NCI-H446 (cell line): ENCODE measurements at places on chromosomes 5 and 9.

GRCh38 chr9:90925581-90926257, 124.1 kb downstream of the SYK start:
- DNase-seq, result no peak

GRCh38 chr5:542319-543311, 18.4 kb upstream of the SLC9A3 start:
- DNase-seq, result no peak

DNA sequence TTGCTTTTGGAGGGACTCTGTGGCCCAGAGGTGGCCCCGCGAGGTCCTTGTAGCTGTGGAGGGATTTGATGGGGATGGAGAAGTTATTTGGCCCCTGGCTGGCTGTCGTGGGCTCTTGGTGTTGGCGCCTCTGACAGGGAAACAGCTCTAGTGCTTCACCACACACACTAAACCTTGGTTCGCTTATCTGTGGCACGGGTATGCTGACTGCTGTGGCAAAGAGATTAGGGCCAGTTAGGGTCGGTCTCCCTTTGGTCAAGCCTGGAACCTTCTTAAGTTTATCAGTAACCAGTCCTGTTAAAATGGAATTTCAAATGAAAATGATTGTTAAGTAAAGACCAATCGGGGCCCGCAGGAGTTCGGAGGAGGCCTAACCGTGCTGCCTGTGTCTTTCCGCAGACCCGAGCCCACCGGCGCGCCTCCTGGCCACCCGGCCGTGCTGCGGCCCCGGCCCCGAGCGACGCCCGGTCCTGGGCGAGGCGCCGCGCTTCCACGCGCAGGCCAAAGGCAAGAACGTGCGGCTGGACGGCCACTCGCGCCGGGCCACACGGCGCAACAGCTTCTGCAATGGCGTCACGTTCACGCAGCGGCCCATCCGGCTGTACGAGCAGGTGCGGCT, 28.4 kb downstream of the NEURL1B start:
- no peak for DNase-seq

GRCh38 chr5:112467485-112467884, 48.4 kb upstream of the EPB41L4A start:
- DNase-seq, result no peak

GRCh38 chr9:110308633-110309038, 29.0 kb downstream of the TXNDC8 start:
- DNase-seq, result no peak

GRCh38 chr5:124410539-124411488, 335.6 kb downstream of the ZNF608 start:
- DNase-seq, result no peak

DNA sequence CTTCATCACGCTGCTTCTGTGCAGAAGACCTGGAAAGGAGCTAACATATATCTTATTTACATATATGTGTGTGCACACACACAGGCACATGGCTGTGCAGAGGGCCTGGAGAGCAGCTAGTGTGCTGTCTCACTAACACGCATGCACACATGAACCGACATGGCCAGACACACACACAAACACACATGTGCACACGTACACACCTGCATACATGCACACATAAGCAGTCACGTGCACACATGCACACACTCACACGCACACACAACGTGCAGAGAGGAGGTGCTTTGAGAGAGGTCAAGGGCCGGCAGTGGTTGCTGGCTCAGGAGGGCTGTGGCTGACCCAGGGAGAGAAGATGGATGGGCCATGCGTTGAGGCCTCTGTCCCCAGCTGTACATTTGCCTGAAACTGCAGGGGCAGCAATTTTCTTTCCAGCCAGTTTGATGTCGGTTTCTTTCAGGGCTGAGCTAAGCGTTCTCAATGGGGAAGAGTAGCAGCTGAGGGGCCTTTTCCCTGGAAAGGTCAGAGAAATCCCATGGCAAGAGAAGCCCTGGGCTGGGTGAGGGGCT, 66.7 kb downstream of the OLFM1 start:
- no peak for DNase-seq

DNA sequence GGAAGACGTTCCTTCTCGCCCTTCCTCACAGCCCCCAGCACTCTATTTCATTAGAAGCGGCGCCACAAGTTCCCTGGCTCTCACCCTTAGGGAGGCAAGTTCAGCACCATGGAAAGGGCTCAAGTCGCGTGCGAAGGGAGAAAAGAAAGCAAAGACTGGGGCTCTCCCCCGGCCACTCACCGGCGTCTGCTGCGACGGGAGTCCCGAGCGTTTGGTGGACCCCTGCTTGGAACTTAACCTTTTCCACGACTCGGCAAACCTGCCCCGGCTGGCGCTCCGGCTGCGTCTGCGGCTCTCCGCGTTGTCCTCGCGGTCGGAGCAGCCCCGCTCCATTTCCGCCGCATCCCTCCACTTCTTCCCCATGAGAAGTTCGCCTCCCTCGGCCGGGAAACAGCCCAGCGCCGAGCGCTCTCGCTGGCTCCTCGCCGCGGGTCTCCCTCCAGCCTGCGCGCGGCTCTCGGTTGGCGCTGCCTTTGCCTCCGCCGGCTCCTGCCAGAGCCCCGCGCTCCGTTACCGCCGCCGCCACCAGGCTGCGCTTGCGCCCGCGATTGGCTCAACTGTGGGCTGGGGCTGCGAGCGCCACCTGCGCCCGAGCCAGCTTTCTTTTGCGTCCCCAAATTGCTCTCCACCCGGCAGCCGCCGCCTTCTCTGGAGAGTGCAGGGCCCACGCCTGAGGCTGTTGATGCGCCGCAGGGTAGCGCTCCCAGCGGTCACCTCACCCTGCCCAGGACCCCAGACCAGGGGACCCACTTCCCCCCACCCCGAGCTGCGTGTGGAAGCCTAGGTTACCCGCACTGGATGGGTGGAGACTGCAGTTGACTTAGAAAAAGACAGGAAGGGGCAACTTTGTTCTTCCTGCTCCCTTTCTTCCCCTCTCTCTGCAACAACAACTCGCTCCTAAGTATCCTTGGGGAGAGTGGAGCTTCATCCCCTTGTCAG, 321.6 kb downstream of the CEMIP2 start:
- peak; percentile 20 for DNase-seq

DNA sequence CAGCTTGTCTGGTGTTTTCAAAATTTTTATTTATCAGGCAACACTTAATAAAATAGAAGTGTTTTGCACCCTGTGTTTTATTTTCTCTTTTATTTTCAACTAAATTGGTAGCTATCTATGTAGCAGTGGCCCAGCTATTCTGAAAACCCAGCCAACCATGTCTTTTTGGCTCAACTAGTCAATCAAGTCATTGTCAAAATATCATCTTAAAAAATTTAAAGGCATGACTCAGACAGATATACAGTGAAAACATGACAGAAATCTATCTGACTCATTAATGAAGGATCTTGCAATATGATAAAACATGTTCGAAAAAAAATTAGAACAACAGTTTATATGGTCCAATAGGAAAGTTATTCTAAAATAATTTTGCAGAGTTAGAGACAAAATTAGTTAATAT, 75.1 kb downstream of the HSD17B4 start:
- no peak for DNase-seq

- no peak for DNase-seq
Observed at GRCh38 chr9:112378328-112379176, 1.4 kb upstream of the HSDL2 start.

DNA sequence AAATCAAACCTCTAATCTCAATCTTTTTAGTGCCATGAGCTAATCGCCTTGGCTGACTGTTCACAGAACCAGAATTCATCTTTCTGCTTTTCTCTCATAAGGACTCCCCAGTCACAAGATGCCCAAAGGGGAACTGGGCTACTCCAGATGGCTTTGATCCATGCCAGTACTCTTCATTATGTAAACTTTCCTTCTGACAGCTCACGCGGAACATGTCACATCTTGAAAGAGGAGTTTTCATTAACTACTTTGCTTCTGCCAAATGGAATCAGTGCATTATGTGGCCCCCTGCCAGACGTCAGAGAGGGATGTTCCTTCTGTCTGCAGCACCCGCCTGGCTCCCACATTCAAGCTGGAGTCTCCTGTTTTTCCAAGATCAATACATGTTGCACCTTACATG, 142.1 kb upstream of the NMUR2 start:
- peak; percentile 97 for DNase-seq

- no peak for DNase-seq
Observed at GRCh38 chr5:100787648-100788047, 115.4 kb downstream of the ST8SIA4 start.

GRCh38 chr9:112247090-112247489, 72.0 kb upstream of the SUSD1 start:
- no peak for DNase-seq

GRCh38 chr5:1514027-1514818, 9.5 kb downstream of the LPCAT1 start:
- no peak for DNase-seq

DNA sequence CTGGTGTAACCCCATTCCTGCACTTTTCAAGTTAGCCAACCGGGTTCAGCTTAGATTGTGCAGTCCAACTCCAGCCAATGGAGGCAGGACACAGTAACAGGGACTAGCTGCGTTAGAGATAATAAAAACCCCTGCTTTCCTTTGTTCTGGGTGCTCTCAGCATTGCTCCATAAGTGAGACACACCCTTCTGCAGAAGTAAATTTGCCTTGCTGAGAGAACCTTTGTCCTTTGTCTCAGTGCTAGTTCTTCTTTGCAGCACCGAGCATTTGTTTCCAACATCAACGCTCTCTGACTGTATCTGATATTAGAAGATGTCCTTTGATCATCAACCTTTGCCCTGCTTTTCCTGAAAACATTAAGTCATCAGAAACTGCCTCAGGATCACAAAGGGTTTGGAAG, 169.5 kb upstream of the OR13F1 start:
- no peak for DNase-seq

GRCh38 chr9:128251732-128252100, 24.1 kb downstream of the GOLGA2 start:
- DNase-seq, result no peak

DNA sequence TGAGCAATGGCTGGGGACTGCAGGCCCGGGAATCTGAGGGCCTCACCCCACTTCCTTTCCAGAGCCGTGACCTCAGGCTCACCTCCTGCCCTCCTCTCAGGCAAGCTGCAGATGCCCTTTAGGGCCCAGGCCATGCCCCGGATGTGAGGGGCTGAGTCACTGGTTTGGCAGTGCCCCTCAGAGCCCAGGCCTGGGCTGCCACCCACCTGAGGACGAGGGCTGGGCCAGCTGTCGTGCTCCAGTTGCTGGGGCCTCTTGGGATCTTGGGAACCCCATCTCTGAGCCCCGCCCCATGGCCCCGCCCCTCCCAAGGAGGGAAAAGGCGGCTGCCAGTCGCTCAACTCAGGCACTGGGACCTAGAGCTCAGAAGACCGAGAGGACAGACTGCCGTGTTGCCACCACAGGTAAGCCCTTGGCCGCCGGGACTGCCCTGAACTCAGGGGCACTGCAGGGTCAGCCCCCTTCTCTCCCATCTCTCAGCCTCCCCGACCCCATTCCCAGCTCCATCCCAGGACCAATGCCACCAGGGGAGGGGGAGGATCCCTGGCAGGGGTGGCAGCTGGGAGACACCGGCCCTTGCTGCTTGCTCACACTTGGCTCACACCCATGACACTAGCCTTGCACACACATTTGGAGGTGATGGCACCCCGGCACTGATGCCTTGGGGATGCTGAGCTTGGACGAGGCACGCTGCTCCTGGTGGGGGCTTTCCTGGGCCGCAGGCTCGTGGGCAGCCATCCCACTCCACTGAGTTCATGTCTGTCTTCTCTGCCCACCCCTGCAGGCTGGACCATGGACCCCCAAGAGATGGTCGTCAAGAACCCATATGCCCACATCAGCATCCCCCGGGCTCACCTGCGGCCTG, at the start of gene CYSRT1:
Gene CYSRT1 (plus strand): TSS at position 345 of the 865 bp plus-strand sequence. CDS start 448 bp downstream, at position 793.
- no peak for DNase-seq

DNA sequence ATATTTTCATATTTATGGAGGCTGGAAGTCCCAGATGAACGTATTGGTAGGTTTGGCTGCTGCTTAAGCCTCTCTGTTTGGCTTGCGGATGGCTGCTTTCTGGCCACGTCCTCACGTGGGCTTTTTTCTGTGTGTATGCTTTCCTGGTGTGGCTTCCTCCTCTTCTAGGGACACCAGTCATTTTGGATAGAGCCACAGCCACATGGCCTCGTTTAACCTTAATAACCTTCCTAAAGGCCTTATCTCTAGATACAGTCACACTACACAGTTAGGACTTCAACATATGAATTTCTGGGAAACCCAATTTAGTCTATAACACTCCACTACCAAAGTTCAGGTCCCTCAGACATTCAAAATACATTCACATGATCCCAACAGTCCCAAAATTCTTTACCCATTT, 26.9 kb downstream of the NUTM2F start:
- no peak for DNase-seq

DNA sequence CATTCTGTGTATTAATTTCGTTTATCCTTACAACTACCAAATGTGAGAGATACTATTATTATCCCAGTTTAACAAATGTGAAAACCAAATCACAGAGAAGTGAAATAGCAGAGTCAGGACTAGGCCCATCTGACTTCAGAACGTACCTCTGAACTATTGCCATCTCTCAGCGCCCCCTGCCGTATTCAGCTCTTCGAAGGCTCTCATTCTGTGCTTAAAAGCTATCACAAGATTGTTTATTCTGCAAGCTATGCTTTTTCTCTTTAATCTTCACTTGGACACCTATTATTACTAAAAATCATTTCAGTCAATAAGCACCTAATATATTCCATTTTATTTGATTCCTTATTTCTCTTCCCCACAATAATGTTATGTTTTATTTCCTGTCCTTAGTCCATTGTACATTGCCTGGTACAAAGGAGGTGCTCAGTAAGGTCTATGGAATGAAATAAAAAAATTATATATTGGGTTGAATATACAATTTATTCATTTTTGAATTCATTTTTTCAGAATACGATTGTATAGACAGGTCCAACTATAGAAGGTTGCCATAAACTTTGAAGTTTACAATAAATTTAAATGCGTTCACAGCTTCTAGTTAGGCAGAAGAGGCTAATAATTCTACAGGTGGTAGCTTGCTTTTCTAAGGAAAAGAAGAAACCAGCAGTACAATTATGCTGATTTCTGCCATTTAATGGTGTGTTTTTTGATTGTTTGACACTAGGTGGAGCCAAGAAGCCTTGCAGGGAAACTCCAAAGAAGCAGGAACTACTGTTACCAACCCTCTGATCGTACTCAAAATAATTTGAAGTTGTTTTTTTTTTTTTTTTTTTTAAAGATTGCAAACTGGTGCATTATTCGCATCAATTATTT, 202.2 kb upstream of the DMRTA1 start:
- DNase-seq, result peak; percentile 14

GRCh38 chr9:74379718-74380117, 117.4 kb upstream of the RORB start:
- no peak for DNase-seq

GRCh38 chr9:78303377-78304062, 6.6 kb downstream of the PSAT1 start:
- DNase-seq, result no peak

DNA sequence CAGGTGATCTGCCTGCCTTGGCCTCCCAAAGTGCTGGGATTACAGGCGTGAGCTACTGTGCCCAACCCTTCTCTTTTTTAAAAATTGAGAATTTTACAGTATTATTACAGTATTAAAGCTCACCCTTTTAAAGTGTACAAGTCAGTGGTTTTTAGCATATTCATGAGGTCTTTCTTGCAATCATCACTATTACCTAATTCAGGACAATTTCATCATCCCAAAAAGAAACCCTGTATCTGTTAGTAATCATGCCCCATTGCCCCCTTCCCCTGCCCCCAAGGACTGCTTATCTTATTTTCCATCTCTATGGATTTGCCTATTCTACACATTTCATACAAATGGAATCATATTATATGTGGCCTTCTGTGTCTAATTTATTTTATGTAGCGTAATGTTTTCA, 22.6 kb upstream of the MEGF9 start:
- DNase-seq, result no peak
